Mammary epithelial cell (primary cell): ENCODE measurements at places on chromosomes 6 and 20. TPM values are rescaled to one million over a fixed set of nuclear protein-coding genes. Genes with fewer than 3 reads are reported as not detected.

TCEA2 gene
- 15.7 TPM for total RNA-seq

MCHR2 gene
- total RNA-seq: not detected

SLC25A27 gene
- total RNA-seq: 18.1 and 26.8 TPM in 2 replicates

TGM3 gene
- total RNA-seq: not detected in 2 replicates

GABRR1 gene
- total RNA-seq: not detected in 2 replicates

FITM2 gene
- 7.6 and 7.9 TPM in 2 replicates for total RNA-seq

LINC00237 gene
- total RNA-seq: not detected

MACROD2 gene
- 3.2 TPM for total RNA-seq

EDEM2 gene
- 33.2 TPM for total RNA-seq

HLA-DQA2 gene
- total RNA-seq: not detected

HLA-DRB5 gene
- not detected in 2 replicates for total RNA-seq

AVP gene
- not detected in 2 replicates for total RNA-seq

C20orf202 gene
- not detected in 2 replicates for total RNA-seq

RAB44 gene
- 0.17 TPM for total RNA-seq

CTAGE9 gene
- total RNA-seq: not detected

MLN gene
- not detected for total RNA-seq

RAET1L gene
- 2.6 and 2.8 TPM in 2 replicates for total RNA-seq

TRDN gene
- not detected for total RNA-seq

FRK gene
- total RNA-seq: 6.2 TPM
